ENCODE measurements at places on chromosomes 6 and 20.

- no peak for DNase-seq
Observed at GRCh38 chr6:159620947-159621346, 72.1 kb downstream of the SOD2 start.

- no peak for DNase-seq
Observed at GRCh38 chr6:113458368-113459010, 398.7 kb upstream of the MARCKS start.

- no peak for DNase-seq
Observed at GRCh38 chr6:15781333-15781732, 118.5 kb upstream of the DTNBP1 start.

- DNase-seq = no peak
Observed at GRCh38 chr20:45578231-45578630, 853 bp downstream of the WFDC8 start.

DNA sequence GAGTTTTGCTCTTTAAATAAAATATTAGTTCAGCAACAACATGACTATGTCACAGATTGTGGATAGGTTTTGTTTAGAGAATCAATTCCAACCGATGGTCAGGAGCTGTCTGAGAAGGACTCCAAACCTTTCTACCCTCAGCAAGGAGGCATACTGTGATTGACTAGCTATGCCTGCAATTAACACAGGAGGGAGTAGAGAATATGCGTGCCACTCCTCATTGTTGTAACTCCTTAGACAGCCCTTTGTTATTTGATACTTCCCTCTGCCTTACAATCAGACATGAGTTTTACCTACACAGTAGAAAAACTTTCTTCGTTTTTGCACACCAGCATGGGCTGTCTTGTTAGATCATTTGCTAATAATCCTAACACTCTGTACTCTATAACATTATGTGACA lies 796.5 kb downstream of the PRIM2 start:
- no peak for DNase-seq

GRCh38 chr6:67221226-67221625 lies 1413.9 kb upstream of the ADGRB3 start:
- no peak for DNase-seq

- no peak for DNase-seq
Observed at GRCh38 chr20:53883098-53883911, 187.1 kb downstream of the BCAS1 start.

DNA sequence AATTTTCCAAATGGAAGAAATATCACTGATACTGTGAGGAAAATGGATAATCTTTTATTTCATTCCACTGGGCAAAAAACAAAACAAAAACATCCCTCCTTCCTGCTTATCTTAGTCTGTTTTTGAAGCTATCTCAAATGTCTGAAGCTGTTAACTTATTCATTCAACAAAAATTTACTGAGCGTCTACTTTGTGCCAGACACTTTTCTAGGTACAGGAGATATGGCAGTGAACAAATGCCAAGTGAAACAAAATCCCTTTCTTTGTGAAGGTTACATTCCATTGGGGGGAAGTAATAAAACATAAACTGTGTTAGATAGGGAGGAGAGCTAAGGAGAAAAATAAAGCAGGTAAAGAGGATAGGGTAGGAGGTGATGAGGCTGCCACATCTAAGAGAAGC lies 47.5 kb downstream of the TNFRSF21 start:
- no peak for DNase-seq

GRCh38 chr20:32271620-32272019 lies 5.8 kb upstream of the KIF3B start:
- DNase-seq = no peak

- DNase-seq = no peak
Observed at GRCh38 chr6:1229301-1229700, 82.6 kb upstream of the FOXQ1 start.

DNA sequence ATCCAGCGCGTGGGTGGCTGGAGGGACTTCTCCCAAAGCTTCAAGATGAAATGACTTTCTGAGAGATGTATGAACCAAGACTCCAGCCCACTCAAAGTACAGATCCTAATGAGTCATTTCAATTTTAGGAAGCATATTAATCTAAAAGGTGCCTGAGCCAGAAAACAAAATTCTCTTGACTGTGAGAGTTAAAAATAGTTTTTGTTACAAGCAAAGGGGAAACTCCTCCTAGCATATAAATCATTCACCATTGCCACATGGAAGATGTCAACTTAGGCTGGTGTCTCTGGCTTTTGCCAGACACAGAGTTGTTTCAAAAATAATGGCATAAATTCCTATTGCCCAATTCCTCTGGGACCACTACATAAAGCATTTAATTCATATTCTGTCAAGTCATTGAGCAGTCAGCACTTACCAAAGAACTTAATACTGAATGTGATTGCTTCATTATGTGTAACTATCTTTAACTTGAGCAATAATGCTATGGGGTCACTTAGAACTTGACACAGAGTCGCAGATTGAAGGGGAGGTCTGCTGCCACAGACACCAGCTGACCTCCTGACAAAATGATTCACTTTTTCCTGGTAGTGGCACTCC lies 280.6 kb downstream of the SLC35F1 start:
- peak; percentile 56 for DNase-seq

GRCh38 chr20:31717478-31718201 lies 5.0 kb downstream of the BCL2L1 start:
- peak; percentile 76 for DNase-seq

DNA sequence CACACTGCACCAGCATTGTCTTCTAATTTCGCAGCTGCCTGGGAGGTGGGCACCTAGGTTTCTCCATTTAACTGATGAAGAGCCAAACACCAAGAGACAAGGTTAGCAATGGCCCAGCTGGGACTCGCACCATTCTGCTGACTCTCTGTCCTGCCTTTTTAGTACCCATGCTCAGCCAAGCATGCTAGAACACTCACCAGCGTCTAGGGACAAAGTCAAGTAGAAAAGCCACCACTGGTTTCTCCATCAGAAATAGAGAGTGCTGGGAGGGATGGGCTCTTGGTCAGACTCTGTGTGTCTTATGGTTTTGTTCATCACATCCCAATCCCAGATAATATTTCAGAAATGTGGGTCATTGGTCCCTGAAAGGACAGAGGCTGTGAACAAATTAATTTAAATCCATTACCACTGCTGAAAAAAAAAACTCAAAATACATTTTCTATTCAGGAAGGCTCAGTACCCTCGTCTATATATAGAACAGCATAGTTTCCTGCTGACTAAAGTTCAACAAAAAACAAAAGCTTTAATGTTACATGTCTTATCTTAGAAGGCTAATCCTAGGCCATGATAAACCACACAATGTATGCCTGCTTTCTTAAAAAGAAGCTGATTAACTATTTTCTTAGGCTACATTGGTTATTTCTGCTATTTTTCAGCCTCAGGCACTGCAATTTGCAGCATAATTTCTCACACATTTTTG lies 111.0 kb downstream of the TBC1D7 start:
- DNase-seq = no peak

DNA sequence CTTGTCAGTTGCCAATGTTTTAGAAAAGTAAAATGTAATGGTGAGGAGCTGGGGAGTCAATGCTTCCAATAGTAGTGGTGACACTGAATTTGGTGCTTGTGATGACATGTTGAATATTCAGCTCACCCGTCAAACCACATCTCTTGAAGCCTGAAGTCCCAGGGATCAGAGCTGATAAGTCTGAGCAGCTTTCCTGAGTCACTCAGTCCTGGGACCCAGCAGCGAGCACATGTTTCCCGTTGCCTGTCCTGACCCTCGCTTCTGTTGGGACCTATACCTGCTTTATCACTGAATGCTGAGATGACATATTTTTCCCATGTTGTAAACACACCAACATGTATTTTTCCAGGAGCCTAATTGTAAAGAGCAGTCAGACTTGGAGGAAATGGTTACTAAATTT lies 693.6 kb downstream of the QKI start:
- no peak for DNase-seq

GRCh38 chr6:48904809-48905208 lies 558.2 kb downstream of the MMUT start:
- DNase-seq = no peak

DNA sequence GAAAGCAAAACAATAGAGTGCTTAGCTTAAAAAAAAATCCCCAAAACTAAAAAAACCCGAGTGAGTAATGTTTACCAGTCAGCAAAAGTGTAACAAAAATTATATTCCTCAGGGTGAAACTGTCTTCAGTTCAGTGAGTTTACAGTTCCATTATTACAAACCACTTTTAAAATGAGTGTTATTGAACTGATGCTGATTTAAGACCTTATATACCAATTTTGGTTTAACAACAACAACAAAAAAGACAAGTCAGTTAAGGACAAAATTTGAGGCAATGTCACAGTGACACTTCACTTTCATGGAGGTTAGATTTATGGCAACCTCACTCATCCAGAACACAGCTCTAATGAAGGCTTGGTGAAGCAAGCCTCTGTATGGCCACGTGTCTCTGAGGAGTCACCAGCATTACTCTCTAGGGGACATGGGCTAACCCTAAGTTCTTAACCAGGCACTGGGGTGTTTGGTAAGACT lies 630.8 kb downstream of the PHF3 start:
- DNase-seq = no peak

DNA sequence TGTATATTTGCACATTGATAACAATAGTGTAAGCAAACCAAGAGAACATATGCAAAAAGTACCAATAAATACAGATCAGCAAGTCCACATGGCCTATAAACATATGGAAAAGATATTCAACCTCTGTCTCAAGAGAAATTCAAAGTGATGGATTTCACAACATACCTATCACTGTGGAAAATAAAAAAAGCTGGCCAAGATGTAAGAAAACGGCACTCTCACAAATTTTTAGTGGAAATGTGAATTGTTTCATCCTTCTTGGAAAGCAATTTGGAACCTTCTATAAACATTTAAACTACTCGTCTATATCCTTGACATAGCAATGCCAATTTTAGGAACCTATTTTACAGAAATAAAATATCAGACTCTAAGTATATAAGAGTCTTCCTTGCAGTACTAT lies 559.8 kb downstream of the QKI start:
- no peak for DNase-seq

- DNase-seq = no peak
Observed at GRCh38 chr6:96929741-96930140, 5.2 kb downstream of the KLHL32 start.

- DNase-seq = no peak
Observed at GRCh38 chr20:59821201-59821600, 112.2 kb downstream of the SYCP2 start.

- DNase-seq = peak; percentile 81
Observed at GRCh38 chr20:31666258-31667042, 28.7 kb downstream of the COX4I2 start.

DNA sequence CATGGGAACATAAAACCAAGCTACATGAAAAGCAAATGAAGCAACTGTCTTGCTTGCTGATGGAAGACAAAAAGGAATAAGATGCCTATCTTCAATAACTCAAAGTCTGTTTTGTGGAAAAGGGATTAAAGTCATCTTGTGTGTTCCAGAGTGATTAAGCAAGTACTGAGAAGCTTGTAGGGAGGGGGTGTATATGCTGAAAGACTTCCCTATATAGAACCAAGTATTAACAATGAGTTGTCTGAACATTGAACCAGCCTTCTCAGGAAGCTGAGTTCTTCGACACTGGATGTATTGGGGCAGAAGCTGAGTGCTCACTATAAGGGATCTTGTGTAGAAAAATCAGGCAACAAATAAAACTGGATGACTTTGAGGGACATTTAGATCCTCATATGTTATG lies 451.8 kb downstream of the CD83 start:
- DNase-seq = peak; percentile 44

DNA sequence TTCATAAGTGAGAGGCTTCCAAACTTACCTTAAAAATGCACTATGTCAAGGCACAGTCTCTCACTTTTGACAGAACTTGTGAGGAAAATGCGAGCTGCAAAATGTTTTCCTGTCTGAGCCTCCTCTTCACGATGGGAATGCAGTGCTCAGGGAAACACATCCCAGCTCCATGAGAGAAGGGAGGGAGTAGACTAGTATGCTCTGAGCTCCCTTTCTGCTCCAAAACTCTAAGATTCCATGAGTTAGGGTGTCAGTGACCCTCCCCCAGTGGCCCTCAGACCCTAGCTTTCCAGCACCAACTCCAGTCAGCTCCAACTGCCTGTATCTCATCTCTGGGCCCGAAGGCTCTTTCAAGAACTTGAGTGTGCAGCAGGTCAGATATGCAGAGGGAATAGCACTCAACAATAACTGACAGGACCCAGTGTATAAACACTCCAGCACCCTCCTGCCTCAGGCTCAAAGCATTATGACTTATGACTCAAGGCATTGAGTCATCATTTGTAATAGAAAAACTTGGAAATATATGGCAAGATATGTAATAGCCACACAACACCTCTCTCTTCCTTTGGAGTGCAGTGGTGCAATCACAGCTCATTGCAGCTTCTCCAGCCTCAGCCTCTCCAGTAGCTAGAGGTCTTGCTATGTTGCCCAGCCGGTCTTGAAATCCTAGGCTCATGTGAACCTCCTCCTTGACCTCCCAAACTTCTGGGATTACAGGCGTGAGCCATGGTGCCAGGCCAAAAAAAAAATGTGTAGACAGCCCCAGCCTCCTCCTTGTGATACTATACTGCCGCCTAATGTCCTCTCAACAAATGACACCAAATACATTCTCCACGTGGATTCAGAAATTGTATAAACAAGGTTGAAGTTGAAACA lies 16.7 kb upstream of the ENTPD6 start:
- peak; percentile 48 for DNase-seq

- DNase-seq = no peak
Observed at GRCh38 chr6:906920-907319, 214.0 kb upstream of the EXOC2 start.

DNA sequence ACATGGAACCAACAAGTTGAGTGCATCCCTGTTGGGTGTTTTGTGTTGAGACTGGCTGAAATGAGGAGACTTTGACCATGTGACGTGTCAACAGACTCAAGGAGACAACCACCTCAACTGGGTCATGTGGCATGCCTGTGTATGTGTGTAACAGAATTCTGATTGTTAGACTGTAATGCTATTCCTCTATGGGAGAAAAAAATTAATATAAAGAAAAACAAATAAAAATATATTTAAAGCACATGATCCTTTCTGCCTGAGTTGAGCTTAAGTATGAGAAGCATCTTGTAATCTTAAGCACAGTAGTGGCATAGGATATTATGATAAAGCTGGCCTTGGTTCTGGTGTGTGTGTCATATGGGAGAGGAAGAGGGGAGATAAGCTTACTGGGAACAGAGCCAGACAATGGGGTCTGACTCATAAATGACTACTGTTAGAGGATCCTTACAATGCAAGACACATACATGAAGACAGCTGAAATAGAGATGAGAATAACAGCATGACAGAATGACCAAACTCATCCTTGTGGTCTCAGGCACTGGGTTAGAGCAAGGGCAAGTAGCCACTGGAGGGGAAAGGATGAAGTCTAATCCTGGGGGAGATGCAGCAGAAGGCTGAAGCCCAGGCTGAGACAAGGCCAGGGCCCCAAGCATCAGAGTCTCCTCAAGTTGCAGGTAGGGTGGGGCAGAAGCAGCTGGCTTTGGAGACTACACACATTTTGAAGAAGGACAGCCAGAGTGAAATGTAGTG lies 9.2 kb downstream of the TP53INP2 start:
- DNase-seq = peak; percentile 67

DNA sequence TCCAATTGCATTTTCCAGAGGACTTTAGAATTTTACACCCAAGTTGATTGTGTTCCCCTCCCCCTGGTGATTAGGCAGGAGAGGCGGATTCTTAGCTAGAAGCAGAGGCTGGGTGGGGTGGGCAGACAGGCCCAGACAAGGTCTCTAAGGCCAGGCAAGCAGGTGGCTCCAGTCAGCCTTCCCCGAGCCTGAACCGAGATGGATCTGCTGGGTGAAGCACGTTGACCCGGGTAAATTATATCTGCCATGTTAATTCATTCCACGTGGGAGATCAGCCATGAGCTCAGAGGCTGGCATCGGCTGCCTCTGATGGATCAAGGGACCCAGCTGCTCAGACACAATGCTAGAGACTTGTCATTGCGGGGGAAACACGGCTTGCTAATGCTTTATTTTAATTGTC lies 159.5 kb upstream of the MAFB start:
- no peak for DNase-seq

All from inflammatory macrophage treated with lipopolysaccharide for 4 hours (primary cell).